Breast epithelium (tissue), 4 donors: ENCODE measurements at places on chromosomes 2 and 18. TPM values are rescaled to one million over a fixed set of nuclear protein-coding genes. Genes with fewer than 3 reads are reported as not detected.

- DNase-seq: no peak
Measured at GRCh38 chr2:147594038-147594437, 250.8 kb upstream of the ACVR2A start.

DNA sequence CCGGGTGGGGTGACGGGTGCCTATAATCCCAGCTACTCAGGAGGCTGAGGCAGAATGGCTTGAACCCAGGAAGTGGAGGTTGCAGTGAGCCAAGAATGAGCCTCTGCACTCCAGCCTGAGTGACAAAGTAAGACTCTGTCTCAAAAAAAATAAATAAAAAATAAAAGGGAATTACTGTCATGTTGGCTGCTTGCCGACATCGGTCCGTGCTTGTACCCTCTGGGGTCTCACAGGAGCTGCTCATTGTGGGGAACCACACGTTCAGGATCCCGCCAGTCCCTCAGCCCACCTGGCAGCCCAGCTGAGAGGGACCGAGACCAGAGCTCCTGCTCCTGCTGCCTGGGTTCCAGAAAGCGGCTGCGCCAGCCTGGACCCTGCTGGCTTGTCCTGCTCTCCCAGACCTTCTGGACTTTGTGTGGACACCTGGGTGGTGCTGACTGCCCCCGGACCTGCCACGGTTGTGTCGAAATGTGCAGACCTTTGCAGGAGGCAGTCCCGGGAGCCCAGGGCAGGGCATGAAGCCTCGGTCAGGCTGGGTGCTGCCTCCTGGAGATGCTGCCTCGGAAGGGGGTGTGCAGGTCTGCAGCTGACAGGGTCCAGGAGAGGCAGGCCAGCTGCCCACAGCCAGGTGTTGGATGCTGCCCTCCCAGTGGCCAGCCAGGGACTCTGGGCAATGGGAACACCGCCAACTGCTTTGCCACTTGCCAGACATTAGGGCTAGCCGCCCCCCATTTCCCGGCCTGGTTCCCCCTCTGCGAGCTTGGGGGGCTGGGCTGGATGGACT, 16.4 kb downstream of the KLF11 start:
- DNase-seq: no peak

DNA sequence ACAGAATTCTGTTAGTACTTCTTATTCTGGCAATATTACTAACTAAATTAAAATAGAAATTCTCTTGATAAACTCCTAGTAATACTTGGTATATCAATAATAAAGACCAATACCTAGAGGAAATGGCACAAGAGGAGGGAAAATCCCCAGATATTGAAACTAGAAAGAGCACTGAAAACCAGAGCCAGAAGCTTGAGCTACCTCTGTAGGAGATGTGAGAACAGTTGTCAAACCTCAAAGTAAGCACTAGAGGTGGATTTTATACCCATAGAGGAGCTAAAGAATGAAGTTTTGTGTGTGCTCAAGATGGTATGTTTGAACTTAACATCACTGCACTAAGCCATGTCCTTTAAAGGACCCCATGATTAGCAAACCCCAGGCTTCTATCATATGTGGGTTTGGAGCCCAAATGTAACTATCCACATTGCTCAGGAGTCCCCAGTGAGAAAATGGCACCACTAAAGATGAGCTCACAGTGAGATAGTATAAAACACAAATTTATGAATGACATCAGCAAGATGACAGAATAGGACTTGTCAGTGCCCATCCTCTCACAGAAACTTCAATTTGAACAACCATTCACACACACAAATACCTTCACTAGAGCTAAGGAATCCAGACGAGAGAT, 122.1 kb downstream of the PKP4 start:
- no peak for DNase-seq

- no peak for DNase-seq
Measured at GRCh38 chr18:68034296-68034695, 517.8 kb upstream of the DSEL start.

DNA sequence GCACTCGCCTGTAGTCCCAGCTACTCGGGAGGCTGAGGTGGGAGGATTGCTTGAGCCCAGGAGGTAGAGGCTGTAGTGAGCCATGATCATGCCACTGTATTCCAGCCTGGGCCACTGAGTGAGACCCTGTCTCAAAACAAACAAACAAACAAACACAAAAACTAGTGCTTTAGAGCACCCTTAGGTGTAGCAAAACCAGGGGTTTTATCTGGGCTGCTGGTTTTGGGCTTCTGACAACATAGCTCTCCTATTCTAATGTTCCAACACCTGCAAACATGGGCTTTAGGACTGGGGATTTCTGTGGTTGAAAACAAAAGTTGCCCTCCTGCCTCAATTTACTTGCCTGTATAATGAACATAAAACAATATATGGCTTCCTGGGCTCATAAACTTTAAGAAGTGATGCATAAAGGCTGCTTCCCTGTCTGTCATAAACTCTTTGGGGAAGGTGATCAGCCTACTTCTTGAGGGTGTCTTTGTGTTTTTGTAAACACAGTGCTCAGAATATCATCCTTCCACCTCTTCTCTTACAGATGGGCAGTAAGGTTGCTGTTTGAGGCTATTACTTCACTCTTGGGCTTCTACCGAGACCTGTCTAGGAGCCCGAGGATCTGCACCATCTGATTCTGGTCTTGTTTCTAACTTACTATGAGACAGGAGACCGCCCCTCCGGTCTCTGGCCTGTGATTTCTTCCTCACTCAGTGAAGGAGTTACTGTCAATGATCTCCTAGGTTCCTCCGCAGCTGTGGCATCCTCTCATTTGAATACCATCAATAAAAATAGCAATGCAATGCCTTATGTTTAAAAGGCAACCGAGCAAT, 246.5 kb downstream of the MYCN start:
- no peak for DNase-seq

DNA sequence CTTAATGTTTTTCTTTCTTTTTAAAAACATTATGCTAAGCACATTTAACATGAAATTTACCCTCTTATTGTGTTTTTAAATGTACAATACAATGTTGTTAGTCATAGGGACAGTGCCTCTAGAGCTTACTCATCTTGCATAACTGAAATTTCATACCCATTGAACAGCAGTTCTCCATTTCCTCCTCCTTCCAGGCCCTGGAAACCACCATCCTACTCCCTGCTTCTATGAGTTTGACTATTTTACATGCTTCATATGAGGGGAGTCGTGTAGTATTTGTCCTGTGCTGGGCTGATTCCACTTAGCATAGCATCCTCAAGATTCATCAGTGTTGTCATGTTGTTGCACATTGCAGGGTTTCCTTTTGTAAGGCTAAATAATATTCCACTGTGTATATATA, 92.6 kb downstream of the SPATS2L start:
- DNase-seq: no peak

DNA sequence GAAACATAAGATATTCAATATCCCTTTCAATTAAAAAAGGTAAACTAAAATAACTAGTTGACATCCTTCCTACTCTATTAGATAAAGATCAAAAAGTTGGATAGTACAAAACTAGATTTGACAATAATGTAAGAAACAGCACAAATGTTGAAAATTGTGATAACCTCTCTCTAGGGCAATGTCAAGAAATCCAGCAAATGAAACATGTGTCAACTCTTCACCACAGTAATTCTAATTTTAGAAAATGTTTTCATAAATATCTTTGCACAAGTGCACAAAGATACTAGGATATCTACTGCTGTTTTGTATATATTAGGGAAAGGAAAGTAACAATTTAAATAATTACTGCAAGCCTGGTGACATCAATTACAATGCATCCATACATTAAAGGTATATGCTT, 1220.1 kb downstream of the LRP1B start:
- DNase-seq: no peak

GRCh38 chr18:56314396-56314795, 324.0 kb downstream of the TXNL1 start:
- DNase-seq: no peak

DNA sequence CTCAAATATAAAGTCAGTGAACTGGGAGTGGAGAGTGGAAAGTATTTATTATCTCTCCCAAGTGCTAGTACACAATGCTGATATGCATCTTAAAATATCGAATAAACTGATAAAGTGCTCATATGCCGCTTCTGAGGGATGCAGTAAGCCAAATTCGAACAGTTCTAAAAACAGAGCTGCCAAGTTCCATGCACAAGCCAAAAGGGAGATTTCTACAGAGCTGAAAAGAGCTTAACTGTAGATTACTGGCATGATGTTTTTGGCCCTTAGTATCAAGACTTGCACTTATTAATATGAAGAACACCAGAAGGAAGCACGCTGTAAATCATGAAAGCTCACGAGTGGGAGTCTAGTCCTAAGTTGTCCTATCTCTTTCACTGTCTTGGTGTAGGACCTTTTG, 7.9 kb downstream of the TMEFF2 start:
- DNase-seq: no peak

DNA sequence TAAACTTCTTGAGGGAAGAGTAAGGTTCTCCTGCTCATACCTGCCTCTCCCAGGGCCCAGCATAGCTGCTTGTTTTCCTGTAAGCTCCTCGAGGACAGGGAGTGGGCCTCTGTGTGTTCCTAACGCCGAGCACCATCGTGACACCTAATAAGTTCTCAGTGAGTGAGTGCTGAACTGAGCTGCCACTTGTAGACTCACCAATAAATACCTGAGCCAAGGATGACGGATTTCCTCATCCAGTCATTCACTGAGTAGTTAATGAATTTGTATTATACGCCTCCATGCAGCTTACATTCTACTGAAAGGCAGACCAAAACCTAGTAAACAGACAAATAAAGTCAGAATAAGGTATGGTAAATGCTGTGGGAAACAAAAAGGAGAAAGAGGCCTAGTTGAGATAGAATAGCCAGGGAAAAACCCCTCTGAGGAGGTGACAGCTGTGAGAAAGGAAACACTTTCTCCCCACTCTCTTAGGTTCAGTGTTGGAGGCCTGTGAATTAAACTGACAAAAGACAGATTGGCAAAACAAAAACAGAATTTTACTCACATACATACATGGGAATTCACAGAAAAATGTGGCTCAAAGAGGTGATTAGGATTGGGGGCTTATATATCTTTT, 138.6 kb downstream of the B3GNT2 start:
- DNase-seq: no peak

- no peak for DNase-seq
Measured at GRCh38 chr2:54143780-54144179, 28.4 kb downstream of the ACYP2 start.

- no peak for DNase-seq
Measured at GRCh38 chr18:46155641-46156051, 51.5 kb downstream of the HAUS1 start.

DNA sequence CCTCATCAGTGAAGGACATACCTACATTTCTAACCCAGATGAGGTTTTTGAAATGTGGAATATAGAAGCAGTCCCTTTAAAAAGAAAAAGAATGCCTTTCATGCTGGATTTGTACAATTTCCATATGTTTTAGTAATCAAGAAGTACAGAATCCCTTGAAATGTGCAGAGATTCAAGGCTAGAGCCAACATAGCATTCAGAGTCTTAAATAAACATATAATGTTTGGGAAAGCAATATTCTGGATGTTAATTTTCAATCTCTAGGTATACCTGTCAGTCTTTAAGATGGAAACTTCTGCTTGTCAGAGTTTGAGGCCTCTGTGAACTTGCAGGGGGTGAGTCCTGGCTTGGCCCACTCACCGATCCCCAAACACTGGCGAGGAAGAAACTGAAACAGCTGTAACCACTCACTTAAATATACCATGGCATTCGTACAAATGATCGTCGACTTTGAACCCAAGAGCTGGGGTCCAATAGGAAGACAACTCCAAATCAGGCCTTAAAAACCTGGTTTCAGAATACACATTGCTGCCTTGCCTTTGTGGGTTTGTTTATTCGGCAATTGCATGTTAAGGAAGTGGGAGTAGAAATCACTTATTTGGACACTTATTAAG, 132.8 kb upstream of the NCK2 start:
- no peak for DNase-seq

DNA sequence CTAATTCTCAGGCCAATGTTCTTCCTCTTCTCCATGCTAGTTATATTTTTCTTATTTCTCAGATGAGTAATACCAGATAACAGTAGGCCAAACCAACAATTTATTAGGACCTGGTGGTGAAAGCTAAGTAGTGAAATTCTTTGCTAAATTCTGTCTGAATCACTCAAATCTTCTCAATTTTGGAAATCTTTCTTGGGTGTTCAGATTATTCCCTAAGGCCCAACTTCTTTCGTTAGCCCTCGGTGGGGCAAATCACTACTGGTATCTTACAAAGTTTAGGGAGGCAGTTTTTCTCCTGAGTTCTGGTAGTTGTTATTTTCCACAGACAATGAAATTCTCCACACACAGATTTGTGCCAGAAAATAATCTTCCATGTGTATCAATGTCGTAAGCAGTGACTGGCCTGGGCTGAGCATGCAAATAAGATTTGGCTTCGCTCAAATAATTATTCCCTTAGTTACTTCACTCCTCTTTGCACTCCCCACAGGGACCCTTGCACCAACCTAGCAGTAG, 443.5 kb upstream of the SLC14A2 start:
- no peak for DNase-seq

GRCh38 chr2:25587361-25587760, 86.0 kb downstream of the DTNB start:
- no peak for DNase-seq

GRCh38 chr2:85868822-85869221, 20.0 kb downstream of the ST3GAL5 start:
- DNase-seq: no peak

DNA sequence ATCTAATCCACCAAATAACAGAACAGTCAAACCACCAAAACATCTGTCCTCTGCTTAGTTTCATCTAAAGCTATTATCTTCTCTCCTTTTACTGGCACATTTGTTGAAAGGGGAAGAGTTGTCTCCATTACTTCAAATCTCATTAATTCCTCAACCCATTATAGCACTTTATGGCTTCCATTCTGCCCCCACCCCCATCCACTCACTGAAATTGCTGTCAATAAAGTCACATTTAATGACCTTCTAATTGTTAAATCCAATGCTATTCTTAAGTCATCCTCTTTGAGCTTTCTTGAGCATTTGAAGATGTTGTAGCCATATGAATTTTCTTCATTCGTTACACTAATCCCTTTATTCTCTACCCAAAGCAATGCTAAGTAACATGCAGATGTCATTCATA, 5.2 kb downstream of the OXER1 start:
- no peak for DNase-seq

GRCh38 chr2:127857265-127857808, 618 bp downstream of the POLR2D start:
- no peak for DNase-seq

- DNase-seq: no peak
Measured at GRCh38 chr2:8606226-8606625, 75.6 kb upstream of the ID2 start.

- DNase-seq: no peak
Measured at GRCh38 chr2:214104219-214104618, 306.6 kb upstream of the VWC2L start.

ACTG2 gene
- total RNA-seq: 108 TPM

CAD gene
- 33.4 TPM for total RNA-seq

SKOR2 gene
- total RNA-seq: not detected

MREG gene
- total RNA-seq: 3.8 TPM

SEC11C gene
- total RNA-seq: 11.5 TPM

CENPA gene
- total RNA-seq: 0.64 TPM

NGEF gene
- 6.3 TPM for total RNA-seq

CD226 gene
- 4.9 TPM for total RNA-seq

HYCC2 gene
- 38.7 TPM for total RNA-seq

KANSL1L gene
- total RNA-seq: 40.3 TPM

UCN gene
- 8.8 TPM for total RNA-seq

GKN2 gene
- total RNA-seq: not detected

CHST9 gene
- total RNA-seq: 8.5 TPM
